Stimulated activated CD8-positive, alpha-beta memory T cell treated with anti-CD3 and anti-CD28 coated beads, Interleukin-7, amount 100 ng/mL, for 1 hour (primary cell): ENCODE measurements at places on chromosomes 16 and 17.
A peak's percentile ranks its signal among the peaks of the same experiment; 100 is the strongest.

DNA sequence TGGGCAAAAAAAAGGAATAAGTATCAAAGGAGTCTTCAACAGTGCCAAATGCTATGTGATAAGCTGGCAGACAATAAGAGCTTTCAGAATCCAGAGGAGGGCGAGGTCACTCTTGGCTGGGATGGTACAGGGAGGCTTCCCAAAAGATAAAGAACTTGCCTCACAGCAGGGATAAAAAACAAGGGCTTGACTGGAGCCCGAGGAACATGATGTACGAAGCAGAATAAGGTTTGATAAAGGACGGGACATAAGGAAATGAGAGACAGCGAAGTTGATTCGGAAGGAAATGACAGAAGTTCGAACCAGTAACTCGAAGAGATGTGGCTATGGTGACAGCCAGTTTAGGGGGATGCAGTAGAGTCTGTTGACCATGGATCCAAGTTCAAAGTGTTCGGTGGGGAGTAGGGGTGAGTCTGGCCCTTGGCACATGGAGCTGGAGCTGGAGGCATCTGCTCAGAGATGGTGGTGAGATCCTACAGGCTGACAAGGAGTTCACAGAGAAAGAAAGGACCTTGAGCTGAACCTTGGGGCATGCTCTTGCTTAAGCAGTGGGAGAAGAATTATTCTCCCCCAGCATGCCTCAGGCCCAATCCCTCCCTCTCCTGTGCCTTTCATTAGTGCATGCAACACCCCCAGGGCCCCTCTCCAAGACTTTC lies 137.6 kb upstream of the RCVRN start:
- DNase-seq, result no peak

DNA sequence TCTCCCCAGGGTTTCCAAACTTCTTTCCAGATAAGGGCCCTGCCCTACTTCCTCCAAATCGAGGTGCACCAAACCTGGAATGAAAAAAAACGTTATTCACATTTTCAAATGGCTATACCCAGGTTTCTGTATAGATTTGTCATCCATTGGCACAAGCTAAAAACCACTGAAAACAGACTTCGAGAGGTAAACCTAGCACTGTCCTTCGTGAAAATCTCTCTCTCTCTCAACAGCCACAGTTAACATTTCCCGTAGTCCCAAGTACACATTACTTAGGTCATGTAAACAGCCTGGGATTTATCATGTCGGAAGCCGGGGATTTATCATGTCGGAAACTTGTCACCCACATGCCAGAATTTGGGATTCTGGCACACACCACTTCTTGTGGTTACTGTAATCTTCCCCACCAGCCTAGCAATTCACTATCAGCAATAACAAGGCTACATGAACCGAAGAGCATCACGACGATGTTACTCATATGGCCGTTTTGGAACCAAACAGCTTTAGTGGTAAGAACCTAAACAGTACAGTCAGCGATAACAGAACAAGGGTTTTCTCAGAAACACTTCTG lies 1.2 kb downstream of the DDX5 start:
- no peak for DNase-seq

GRCh38 chr17:4033751-4034251 lies 69.6 kb upstream of the ATP2A3 start:
- DNase-seq, result no peak

GRCh38 chr17:49572806-49573420 lies 2.8 kb upstream of the NXPH3 start:
- DNase-seq, result no peak

GRCh38 chr16:48008011-48008525 lies 147.7 kb downstream of the ABCC12 start:
- DNase-seq, result no peak

GRCh38 chr17:82592767-82593589 lies 55.3 kb downstream of the WDR45B start:
- peak; percentile 14 for DNase-seq

GRCh38 chr17:16989230-16989952 lies 17.5 kb upstream of the TNFRSF13B start:
- DNase-seq, result no peak

- no peak for DNase-seq
Observed at GRCh38 chr16:47568351-47568750, 107.2 kb downstream of the PHKB start.

DNA sequence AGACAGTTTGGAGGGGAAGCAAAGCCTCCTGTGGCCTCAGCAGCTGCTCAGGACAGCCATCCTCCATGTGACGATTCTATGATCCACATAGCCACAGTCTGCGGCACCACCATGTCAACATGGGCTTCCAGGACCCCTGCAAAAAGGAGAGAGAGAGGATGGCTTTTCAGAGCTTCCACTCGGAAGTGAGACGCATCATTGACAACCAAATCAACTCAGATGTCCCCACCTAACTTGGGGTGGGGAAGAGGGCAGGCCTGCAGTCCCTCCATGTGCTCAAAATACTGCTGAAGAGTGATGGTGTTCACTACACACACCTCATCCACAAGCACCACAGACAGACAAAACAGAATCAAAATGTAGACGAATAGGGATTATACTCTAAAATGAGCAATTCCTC lies 5.9 kb upstream of the METTL16 start:
- no peak for DNase-seq

GRCh38 chr17:72244956-72245355 lies 124.1 kb downstream of the SOX9 start:
- DNase-seq, result no peak

- DNase-seq, result no peak
Observed at GRCh38 chr17:44376124-44376523, 12.5 kb upstream of the FAM171A2 start.
